AG09309 (cell line): ENCODE measurements at places on chromosomes 5 and 9.

DNA sequence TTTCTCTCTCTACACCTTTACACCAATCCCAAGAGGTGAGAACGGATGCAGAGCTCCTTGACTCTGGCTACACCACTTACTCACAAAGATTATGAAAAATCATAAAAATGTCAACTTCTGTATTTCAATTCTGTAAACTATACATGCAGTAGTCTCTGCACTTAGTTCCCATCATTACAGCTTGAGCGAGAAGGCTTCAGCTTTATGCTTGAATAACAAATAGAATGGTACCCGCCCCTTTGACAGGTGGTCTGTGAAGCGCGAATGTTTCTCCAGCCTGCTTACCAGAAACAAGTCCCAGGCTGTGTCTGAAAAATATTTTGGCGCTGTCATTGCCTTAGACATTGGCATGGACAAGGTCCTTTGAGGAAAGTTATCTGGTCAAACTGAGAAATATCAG lies 562.4 kb upstream of the CLINT1 start:
- no peak for DNase-seq

- no peak for DNase-seq
Observed at GRCh38 chr5:43033841-43034590, 6.1 kb downstream of the ANXA2R start.

DNA sequence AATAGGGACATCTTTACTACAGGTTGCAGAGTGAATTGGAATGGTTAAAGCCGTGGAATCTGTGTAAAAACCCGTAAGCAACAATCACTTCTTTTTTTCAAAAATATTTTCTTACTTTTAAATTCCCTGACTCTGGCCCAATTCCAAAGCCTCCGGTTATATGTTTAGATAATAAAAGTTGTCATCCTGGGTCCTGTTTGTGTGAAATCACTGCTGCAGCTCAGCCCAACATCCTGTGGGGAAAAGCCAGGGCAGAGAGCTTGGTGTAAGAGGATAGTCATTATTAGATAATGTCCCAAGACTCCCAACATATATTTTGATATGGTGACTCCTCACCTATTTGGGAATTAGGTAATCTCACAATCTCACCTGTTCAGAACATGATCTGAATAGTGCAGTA lies 586.0 kb upstream of the BRINP1 start:
- DNase-seq = no peak

- DNase-seq = no peak
Observed at GRCh38 chr9:97038611-97039513, at the start of gene CTSV. Gene CTSV (minus strand): TSS chr9:97039142. CDS start chr9:97038043, 1,099 bp downstream.

DNA sequence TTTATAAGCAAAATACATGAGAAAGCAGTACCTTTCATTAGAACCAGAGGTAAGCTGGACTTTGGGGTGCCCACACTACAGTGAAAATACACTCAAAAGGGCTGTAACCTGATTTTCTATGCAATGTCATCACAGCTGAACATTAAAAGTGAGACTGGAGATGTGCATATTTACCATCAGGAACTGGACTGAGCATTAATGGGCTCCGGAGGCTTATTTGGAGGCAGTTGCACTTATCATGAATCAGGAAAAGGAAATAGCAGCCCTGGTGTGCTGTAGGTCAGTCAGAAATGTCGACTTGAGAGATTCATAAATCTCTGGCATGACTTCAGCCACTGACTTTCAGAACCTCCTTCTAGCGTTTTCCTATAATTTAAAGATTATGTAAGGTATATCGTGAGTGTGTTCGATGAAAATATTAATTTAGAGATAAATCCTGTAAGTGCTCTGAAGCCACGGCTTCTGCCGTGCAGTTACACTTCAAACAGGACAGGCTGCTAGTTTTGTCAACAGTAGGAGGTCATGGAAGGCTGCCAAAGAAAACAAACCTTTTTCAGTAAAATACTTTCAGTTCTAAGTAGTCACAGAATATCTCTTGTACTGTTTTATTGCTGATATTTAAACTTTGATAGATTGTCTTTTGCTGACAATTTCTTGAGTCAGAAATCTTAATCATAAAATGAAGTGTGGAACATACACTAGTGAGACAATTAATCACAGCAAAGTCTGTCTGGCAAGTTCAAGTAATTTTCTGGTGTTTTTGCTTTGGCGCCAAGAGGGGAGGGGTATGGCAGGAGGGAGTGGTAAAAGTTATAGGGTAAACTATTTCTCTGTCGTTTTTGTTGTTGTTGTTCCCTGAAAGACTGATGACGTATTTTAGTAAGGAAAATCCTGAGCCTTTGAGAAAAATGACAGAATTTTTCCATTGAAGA lies 939.7 kb downstream of the NR2F1-AS1 start:
- peak; percentile 58 for DNase-seq

- no peak for DNase-seq
Observed at GRCh38 chr5:72121780-72122445, 14.6 kb downstream of the MAP1B start.

DNA sequence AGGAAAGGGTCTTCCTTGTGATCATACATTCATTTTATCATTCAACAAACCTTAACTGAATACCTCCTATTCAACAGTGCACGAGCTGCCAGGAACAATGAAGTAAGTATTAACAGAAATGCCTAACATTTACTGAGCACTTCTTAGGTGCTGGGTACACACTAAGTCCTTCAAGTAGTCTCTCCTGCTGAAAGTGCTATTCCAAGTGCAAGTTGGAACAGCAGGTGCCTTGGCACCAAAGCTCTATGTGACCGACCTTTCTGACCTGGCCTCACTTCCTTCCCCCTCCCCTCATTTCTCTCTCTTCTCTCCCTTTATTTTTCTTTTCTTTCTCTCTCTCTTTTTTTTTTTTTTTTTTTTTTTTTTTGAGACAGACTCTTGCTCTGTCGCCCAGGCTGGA lies 94.5 kb downstream of the GRIA1 start:
- DNase-seq = no peak

GRCh38 chr9:36759141-36759540 lies 186.4 kb downstream of the MELK start:
- no peak for DNase-seq

GRCh38 chr5:36395260-36395659 lies 93.6 kb upstream of the RANBP3L start:
- no peak for DNase-seq

DNA sequence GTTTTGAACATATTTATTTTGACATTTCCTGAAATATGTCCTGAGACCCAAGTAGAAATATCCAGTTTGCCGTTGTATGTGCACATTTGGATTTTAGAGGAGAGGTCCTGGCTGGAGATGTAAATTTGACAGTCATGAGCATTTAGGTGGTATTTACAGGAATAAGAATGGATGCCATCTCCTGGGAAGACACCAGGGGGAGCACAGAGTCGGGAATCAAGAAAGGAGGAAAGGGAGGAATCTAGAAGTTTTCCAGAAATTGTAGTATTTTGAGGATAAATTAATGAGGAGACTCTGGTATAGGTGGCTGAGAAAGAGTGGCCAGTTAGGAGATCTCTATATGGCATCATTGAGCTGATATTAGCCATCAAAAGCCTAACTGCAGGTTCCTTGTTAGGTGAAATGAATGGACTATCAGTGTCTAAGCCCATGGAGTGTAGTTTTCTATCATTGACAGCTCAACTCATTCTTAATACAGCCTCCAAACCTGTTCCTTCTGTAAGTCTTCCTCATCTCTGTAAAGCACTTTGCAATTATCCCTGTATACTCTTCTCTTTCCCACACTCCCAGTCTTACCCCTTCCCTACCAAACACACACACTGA lies 7.2 kb downstream of the GAPT start:
- DNase-seq = no peak

GRCh38 chr9:112316258-112316943 lies 17.0 kb downstream of the PTBP3 start:
- no peak for DNase-seq

GRCh38 chr9:91775011-91775707 lies 174.9 kb downstream of the ROR2 start:
- no peak for DNase-seq

GRCh38 chr5:117103703-117104102 lies 529.1 kb upstream of the SEMA6A start:
- no peak for DNase-seq

DNA sequence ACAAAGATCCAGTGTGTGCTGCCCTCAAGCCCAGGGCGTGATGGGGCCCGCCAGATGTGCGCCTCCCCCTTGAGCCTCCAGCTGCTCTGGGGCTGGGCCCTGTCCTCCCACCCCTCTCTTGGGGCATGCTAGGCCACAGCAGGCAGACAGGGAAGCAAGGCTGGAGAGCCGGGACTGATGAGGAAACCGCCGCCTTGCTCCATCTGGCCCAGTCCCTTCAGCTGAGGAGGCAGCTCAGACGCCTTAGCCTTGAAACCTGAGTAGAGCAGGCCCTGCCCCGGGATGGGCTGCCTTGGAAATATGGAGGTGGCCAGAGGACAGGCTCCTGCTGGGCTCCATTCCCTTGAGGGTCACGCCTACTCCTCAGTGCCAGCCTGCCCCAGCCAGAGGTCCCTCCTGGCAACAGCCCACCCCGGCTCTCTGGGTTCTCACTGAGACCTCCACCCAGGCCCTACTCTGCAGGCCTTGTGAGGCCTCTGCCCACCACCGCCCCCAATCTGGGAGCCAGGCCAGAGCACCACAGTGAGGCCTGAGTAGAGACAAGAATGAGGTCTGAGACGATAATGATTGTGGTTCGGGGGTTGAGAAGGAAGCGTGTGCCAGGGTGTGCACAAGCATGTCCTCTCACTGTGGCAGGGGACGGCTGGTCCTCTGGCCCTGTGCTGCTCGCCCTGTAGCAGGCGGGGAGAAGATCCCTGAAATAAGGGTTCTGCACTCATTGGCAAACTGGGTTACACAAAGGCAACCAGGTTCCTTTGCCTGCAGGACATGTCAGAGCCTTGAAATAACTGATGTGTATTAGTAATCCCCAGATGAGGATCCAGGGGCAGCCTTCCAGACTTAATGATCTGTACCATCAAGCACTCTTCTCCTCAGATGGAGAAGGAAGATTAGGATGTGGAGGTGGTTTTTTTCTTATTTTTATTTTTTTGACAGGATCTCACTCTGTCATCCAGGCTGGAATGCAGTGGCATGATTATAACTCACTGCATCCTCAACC lies 30.9 kb downstream of the CXXC5 start:
- DNase-seq = no peak

DNA sequence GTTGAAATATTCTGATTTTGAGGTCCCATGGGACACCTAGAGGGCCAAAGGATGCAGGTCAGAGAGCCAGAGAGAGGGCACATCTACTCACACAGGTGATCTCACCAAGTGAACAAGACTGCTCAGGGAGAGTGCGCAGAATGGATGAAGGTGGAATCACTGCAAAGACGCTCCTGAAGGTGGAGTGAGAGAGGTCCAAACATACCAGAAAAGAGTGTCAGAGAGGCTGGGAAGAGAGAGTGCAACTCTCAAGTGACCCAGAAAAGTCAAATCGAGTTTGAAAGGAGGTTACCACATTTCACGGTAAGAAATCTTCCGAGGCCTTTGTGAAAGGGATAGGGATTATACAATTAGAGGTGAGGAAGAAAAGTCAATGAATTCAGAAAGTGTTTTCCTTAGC lies 173.4 kb downstream of the EPB41L4A start:
- no peak for DNase-seq

DNA sequence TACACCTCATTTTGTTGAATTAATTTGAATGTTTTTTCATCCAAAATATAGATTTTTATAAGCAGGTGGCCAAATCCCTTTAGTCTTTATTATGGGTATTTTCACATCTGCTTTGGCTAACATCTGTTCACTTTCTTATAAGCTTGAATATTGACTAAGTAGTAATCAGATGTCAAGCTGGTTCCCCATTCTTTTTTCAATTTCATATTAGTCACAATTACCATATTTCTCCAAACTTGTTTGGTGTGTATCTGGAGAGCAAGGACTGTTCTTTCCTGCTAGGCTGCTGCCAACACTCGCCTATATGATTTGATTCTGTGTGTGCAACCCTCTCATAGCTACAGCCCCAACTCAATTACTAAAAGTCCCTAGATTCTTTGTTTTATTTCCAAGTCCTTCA lies 608.5 kb downstream of the PSAT1 start:
- DNase-seq = no peak

- no peak for DNase-seq
Observed at GRCh38 chr5:176809544-176810080, 747 bp upstream of the UNC5A start.

DNA sequence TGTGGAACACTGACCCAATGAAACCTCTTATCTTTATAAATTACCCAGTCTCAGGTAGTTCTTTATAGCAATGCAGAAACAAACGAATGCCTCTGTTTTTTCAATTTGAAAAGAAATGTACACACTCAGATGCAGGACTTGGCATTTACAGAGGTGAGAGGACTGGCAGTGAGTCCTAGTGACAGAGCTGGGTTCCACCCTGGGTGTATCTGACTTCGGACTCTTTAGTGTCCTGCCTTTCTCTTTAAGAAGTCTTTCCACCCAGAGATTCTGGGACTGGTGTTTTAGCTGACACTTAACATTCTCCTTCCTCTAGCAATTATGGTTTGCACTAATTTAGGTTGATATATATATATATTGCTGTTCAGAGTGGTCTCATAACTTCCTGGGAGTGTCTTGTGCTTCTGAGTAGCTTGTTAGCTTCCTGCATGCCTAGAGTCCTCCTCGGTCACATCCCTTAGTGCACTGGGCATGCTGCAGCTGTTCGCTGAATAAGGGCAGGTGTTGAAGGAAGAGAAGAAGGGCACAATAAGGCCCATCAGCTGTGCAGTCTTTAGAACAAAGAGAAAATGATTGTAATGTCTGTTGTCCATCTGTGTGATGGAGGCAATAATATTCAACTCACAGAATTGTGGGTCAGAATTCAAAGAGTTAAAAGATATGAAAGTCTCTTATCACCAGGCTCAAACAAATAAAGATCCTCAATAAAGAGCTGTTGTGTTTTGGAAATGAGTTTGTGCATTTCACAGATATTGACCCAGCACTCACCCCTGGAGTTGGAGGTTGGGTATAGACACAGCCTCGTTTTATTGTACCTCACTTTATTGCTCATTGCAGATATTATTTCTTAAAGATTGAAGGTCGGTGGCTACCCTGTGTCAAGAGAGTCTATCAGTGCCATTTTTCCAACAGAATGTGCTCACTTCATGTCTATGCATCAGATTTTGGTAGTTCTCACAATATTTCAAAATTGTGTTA lies 187.1 kb downstream of the TRIM32 start:
- no peak for DNase-seq

DNA sequence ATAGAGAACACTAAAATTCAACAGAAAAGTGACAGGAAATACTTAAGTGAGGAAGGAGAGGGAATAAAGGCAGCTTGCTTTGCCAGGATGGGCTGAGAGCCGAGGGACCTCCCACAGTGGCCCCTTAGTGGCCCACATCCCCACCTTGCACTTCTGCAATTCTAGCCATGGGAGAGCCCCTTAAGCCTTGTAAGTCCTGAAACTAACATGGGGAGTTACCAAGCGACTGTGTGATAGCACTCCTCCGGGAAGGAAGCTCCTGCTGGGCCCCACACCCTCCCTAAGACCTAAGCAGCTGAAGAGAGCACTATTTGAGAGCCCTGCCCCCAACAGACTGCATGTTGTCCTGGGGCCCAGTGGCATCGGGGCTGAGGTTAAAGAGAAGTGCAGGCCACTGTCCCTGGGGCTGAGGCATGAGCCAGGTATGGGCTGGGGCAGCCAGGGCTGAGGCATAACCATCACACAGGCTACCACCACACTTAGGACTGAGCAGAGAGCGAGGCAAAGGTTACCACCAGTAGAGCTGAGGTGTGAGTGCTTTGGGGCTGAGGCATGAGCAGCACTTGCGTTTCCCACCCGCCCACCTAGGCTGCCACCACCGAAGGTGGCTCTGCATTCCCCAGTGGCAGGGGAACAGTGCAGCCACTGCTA lies 301.8 kb upstream of the TRPC7 start:
- no peak for DNase-seq
